Muscle of leg (tissue), 16 donors: ENCODE measurements at places on chromosomes 5 and 9.

- DNase-seq, result peak; percentile 49
These were observed 252.1 kb downstream of the SEC61B start for GRCh38 chr9:99474186-99474585.

DNA sequence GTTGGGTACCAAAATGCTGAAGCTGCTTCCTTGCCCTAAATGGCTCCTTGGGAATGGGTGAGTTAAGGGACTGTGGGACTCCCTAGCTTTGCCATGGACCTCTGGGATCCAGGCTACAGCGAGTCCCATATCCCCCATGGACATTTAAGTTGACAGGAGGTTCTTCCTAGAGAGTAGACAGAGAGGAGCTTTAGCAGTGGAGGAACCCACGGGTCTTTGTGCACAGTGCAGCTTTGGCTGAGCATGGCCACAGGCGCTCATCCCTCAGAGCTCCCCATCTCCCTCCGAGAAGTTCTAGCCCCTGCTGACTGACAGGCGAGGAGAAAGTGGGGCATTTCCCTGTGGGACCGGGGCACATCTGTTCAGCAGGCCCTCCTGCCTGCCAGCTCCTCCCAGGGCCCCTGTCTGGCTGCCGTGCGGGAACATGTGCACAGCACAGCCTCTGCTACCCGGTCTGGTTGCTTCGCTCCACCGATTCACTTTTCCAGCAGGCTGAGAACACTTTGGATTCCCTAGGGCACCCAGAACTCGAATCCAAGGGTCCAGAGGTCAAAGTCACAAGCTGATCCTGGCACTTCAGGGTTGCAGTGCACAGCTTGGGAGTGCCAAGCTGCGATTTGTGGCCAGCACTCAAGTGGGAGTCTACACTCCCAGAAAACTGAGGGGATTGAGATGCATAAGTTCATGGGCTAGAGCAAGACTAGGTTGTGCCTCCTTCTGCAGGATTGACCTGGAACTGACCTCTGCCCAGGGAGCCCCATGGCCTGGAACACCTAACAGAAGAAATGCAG is 40.6 kb upstream of the DMRTA1 start:
- no peak for DNase-seq

- peak; percentile 47 for DNase-seq
These were observed 216.0 kb upstream of the DAP start for GRCh38 chr5:10977011-10977410.

DNA sequence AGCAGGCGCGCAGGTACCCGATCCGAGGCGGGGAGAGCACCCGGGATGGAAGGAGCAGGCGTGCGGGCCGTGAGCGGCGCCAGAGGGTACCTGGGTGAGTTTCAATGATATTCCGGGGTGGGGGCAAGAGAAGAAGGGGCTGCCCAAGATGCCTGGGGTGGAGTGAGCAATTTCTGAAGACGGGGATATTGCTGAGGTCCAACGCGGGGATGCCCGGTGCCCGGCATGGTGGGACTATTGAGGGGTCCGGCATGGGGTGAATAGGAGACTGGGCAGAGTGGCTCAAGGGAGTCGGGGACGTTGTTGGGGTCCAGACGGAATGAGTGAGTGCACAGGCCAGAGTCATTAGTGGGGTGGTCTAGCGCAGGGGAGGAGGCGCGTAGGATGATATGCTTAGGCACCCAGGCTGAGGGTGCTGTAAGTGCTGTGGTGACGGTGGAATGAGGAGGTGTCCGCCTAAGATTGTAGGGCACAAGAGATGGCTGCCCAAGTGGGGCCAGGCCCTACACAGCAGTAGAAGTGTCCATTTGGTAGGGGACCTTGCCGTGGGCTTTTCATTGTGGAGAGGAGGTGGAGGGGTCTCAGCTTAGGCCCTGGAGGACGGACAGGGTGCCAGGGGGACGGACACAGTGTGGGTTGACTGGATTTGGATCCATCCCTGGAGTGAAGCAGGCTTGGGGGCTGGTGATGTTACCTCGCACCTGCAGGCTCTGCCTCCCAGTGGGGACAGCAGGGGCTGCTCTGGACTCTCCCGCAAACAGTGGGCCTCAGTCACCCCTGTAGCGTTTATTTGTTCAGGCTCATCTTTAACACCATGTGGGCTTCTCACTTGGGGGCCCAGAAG is 719 bp downstream of the MIGA2 start:
- no peak for DNase-seq

DNA sequence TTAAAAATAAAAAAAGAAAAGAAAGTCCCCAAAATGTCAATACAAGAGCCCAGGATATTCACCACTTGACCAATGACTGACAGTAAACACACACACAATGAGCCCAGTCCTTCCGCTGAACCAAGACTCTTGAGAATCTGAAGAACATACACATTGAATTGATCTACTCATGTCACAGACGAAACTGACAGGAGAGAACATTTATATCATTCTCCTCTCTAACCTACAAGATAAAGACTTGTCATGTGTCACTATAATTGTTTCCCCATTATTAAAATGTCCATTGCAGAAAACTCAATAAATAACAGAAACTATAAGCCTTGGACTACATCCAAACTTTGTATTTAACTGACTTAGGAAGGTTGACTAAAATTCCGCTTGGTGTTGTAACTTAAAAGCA is 296.7 kb downstream of the EPB41L4A start:
- DNase-seq, result no peak

GRCh38 chr9:127360250-127360649 is 36.7 kb upstream of the SLC2A8 start:
- no peak for DNase-seq

GRCh38 chr9:33450621-33451146 is 3.3 kb upstream of the AQP3 start:
- DNase-seq, result no peak

DNA sequence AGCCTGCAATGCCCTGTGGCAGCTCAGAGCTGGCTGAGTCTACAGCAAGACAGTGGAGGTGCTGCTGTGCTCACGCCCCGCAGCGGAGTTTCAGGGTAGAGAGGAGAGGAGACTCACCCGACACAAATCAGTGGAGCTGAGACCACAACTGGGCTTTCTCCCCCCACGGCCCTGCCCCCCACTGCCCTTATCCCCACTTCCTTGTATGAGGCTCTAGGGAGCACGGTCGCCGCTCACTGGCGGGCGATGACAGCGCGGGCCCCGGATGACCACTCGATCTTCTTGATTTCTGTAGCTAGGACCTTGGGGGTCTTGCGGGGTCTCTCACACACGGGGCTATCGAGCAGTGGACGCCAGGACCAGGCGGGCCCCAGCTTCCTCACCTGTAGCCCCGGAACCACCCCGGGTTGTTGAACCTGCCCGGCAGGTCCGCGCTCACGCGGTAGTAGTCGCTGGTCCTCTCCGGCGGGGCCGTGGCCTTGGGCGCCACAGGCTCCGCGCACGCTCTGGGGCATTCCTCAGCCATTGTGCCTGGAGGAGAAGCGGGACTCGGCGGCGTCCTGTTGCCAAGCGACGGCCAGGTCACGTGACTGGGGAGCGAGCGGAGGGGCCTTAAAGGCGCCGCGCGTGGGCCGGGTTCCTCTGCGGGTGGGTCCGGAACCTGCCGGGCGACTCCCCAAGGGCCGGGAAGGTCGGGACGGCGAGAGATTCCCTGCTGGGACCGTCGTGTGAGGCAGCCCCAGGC is 984 bp upstream of the MRPS2 start:
- peak; percentile 95 for DNase-seq

DNA sequence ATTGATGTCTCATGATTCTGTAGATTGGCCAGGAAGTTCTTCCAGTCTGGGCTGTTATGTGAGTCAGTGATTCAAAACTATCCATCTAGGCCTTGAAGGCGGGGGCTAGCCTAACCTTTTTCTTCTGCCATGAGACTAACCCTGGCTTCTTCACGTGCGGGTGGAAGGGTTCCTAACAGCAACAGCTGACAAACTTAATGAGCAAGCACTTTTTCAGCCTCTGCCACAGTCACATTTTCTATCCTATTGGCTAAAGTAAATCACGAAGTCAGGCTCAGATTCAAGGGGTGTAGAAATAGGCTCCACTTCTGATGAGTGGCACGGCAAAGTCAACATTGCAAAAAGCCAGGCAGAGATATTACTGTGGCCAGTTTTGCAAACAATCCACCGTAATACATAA is 68.4 kb downstream of the STK32A start:
- no peak for DNase-seq

GRCh38 chr5:97846643-97847042 is 663.6 kb upstream of the RIOK2 start:
- DNase-seq, result no peak

GRCh38 chr9:117083559-117083958 is 331.3 kb downstream of the ASTN2 start:
- DNase-seq, result no peak

DNA sequence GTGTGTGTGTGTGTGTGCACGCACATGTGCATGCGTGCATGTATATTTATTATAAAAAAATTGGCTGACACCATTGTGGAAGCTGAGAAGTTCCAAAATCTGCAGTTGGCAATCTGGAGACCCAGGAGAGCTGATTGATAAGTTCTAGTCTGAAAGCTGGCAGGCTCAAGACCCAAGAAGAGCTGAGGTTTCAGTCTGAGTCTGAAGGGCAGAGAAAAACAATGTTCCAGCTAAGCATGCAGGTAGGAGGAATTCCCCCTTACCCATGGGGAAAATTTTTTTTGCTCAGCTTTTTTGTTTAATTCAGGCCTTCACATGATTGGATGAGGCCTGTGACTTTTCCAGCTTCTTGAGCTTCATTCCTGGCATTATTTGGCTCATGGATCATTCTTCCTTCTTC is 31.2 kb upstream of the ACTBL2 start:
- no peak for DNase-seq

GRCh38 chr5:146815411-146815810 is 63.1 kb downstream of the PPP2R2B start:
- no peak for DNase-seq

DNA sequence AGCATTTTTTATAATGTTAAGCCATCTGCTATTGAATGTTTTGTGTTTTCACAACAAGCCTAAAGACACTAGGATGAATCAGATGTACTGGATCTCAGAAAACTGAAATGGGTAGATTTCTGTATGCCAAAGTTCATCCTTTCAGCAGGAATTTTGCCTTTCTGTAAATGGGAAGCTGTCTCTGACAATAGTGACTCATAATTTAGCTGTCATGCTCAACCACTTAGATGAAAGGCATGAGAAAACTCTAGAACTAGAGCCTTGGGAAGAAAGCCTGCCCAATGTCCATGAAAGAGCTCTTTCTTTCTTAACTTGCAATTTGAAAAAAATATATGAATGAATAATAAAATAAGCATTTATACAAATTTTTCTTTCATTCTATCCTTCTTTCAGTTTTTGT is 616.0 kb upstream of the EDIL3 start:
- no peak for DNase-seq

- DNase-seq, result no peak
These were observed 262.3 kb downstream of the TAF11L14 start for GRCh38 chr5:17896605-17897004.

DNA sequence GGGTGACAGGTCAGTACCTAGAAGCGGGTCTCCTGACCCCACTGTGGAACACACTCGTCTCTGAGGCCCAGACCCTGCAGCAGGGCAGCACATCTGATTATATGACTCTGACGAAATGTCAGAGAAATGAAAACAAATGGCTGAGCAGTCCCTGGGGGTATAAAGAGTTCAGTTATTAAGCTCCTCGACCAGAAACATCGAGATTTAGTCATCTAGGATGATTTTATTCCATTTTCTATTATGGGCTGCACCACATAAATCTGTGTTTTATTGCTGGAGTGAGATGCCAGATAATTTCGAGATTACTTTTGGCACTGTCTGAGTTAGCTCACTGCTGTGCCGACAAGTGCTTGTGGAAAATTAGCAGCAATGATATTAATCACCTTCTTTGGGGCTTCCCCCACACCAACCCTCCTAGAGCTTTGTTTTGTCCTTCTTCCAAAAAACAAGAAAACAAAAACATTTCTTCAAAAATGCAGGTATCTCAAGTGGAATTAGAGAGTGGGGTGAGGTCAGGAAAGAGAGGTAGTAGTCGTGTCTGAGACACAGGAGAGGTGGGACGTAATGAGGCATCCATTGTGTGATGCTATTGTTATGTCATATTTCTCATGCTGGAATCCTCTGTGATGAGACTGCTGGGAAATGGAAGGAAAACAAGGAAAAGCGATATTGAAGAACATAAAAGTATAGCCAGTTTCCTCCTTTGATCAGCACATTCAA is 495.5 kb downstream of the DMAC1 start:
- no peak for DNase-seq

- no peak for DNase-seq
These were observed 3.8 kb upstream of the FAM120A start for GRCh38 chr9:93447655-93448054.

- no peak for DNase-seq
These were observed 305.4 kb upstream of the KIF2A start for GRCh38 chr5:62000646-62001045.

DNA sequence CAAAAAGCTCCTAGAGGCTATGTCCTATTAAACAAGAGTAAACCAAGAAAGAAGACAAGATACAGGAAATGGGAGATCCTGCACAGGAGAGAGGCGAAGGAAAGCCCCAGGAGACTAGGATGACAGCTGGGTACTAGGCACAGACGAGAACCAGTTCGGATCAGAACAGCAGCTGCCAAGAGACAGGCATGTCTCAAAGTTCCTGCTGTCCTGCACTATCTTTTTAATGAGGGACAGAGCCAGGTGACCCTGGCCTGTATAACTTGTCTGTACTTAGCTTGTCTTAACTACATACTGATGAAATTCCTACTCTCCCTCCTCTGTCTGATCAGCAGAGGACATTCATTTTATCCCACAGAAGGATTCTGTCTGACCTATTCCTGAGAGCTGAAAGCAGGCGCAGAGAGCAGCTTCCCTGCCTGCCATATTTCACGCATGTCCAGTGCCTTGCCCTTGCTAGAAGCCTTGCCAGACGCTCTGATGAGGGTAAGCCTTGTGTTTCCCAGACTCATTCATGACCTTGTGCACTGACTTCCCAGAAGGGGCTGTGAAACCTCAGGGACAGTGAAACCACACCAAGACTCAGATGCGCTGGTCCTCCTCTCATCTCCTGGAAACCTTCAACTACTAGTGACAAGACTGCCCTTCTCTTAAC is 24.7 kb downstream of the TSC1 start:
- DNase-seq, result peak; percentile 56

DNA sequence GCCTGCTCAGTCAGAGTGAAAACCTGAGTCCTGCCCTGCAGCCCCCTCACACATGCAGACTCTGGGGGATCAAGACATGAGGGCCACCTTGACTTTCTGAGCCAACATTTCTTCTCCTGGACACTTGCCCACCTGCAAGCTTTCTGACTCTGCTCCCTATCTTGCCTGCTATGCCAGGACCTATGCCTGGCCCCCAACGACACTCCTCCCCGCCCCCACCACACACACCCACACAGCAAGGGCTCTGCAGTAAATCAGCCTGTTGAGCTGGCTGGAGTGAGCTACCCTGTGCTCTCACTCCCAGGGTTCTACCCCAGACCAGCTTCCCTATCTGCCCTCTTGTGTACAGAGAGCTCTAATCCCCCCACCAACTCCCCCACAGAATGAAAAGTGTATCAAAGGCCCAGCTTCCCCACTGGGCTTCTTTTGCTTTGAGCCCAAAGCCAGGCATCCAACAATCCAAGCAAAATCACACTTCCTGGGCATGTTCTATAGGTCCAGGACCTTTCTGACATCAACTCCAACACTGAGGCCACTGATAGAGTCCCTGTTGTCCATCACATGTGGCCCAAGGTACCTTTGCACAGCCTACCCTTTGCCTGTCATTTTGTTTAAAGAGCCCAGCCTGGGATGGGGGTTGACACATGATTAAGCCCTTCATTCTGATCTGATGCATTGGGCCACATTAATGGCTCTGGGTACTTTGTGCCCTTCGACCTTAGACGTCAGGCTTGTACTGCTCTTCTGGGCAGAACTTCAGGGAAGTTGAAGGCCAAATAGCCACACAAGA is 7.2 kb downstream of the PDLIM4 start:
- DNase-seq, result no peak
